ENCODE measurements at places on chromosomes 6 and 20.

- no peak for DNase-seq
Observed at GRCh38 chr6:45436544-45437438, 59.1 kb upstream of the SUPT3H start.

GRCh38 chr6:159118924-159119323 is 50.3 kb upstream of the FNDC1 start:
- no peak for DNase-seq

DNA sequence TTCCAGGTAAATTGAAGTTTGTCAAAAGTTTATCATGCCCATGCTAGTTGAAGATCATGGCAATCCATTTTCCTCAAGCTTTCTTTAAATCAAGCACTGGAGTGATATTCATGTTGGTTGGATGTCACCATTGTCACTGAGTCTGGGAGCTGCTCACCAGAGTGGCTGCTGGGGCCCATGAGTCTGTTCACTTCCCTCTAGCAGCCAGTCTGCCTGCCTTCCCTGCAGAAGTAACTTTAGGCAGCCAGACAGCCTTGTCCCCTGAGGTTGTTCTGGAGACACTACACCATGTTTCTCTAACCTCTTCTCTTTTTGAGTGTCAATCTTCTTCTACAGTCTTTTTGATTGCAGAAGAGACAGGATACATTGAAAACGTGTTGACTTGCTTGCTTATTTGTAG is 5.5 kb downstream of the SIRT5 start:
- no peak for DNase-seq

- no peak for DNase-seq
Observed at GRCh38 chr6:55447891-55448290, 120.6 kb downstream of the GFRAL start.

DNA sequence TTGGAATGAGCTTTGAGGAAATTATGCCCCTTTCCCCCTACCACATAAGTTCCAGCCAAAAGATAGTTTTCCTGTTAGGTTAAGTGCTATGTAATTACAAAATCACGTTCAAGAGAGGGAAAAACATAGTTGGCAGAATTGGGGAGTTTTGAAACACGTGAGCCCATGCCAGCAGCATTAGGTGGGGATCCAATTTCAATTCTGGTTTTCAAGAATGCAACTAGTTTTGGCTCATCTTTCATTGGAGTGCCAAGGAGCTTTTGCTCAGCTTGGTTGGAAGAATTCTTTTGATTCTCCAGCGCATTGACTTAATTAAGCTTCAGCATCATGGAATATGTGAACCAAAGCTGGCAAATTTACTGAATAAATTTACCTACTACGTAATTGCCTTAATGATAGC is 95.9 kb downstream of the SAMD5 start:
- DNase-seq: no peak

DNA sequence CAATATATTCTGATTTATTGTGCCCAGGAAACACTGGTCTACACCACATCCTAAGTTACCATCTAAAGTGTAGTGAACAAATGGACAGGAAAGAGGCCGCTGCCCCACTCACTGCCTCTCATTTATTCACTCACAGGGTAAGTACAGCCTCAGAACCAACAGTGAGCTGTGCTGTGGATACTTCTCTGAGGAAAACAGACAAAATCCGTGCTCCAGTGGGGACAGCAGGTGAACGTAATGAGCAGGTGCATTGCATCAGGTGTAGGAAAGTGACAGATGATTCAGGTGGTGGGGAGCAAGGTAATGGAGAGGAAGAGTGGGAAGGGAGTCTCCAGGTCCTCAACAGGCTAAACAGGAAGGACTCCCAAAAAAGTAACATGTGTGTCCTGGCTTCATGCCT is 8.4 kb upstream of the ULBP2 start:
- DNase-seq: no peak

DNA sequence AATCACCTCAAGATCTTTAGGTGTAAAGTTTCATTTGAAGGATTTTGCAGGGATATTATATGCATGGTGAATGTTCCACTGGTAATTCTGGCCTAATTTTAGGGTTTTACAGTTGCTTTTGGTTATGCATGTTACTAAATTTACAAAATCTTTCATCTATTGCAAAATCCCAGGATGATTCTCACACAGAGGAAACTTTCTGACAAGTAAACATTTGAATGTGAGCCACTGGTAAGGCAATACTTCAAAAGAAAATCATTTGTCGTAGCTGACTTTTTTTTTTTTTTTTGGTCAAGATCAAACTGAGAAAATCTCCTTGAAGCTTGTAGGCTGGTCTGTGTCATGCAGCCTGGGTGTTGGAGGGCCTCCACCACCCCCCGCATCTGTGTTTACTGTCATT is 141.9 kb upstream of the EXOC2 start:
- no peak for DNase-seq

DNA sequence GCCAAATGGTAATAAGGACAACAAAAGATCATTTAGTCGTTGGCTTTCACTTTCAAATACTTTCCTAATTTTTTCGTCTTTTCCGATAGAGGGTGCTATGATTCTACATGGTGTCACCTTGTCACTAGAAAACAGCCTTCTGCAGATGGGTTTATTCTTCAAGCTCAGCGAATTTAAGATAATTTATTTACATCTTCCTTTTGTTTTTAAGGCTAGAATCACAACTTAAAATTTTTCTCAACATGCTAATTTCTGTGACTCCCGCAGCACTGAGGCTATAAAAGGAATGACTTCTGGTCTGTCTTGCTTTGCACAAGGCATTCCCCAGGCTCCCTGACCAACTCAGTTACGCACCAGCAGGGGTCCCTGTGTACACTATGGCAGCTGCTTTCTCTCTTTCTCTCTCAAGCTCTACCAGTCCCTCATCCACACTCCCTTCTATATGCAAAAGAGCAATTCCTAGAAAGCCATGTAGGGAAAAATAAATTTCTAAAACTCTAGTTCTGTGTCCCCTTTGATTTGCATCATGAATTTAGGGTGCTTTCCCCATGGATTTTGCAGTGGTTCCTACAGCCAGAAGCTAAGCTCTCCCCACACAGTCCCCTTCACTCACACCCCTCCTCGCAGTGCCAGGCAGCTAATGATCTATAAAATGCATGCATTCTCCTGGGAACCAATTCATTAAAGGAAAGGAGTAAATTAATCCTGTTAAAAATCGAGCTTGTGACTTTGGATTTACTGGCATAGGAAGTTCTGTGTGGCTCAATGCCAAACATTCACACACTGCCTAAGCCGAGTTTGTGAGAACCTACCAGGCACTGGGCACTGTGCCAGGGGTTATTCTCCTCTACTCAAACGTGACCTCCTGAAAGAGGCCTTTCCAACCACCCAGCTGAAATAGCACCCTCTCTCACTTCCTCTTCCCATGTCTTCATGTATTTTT is 74.5 kb downstream of the DCDC2 start:
- peak; percentile 3 for DNase-seq

DNA sequence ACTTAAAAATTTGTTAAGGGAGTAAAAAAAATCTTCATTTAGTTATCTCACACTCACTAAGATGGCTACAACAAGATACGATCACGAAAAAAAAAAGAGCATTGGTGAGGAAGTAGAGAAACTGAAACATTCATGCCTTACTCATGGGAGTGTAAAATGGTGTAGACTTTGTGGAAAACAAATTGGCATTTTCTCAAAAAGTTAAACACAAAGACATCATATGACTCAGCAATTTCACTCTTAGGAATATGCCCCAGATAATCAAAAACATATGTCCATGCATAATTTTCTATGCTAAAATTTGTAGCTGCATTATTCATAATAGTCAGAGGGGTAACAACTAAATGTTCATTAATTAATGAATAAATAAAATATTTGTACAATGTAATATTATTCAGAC is 120.9 kb upstream of the IRAK1BP1 start:
- DNase-seq: no peak

GRCh38 chr20:50744143-50744792 is 12.9 kb downstream of the PARD6B start:
- no peak for DNase-seq

GRCh38 chr6:109498936-109499335 is 15.9 kb upstream of the ZBTB24 start:
- no peak for DNase-seq

- no peak for DNase-seq
Observed at GRCh38 chr6:137734875-137735182, 132.2 kb upstream of the TNFAIP3 start.

DNA sequence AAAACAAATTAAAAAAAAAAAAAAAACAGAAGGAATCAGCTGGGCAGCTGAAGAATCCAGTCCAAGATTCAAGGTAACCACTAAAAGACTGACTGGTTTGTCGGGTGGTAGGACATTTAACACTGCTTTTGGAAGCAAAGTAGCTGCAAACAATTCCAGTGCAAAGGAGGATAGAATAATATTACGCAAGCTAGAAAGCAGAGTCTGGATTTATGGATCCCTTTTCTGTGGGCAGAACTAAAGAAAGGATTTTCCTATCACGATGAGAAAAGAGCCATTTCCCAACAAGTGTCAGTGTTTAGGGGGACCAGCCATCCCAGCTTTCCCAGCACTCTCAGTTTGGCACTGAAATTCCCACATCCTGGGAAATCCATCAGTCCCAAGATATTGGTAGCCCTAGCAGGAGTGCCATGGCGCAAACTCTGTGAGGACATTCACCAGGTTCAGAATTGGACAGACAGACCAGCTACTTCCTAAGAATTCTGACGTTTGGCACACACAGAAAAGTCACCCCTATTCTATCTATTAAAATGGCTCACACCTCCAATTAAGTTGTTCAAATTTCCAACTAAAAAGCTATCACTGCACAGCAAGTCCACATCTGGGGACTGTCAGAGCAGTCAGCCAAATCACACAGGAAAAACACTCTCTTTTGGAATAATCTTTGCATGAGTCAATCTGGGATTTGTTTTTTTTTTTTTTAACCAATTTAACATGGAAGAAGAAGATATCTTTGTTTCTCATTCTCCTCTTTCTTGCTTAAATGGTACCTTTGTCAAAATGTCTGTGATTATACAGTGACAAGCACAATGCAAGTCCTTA is 356.8 kb upstream of the ARID1B start:
- DNase-seq: no peak

DNA sequence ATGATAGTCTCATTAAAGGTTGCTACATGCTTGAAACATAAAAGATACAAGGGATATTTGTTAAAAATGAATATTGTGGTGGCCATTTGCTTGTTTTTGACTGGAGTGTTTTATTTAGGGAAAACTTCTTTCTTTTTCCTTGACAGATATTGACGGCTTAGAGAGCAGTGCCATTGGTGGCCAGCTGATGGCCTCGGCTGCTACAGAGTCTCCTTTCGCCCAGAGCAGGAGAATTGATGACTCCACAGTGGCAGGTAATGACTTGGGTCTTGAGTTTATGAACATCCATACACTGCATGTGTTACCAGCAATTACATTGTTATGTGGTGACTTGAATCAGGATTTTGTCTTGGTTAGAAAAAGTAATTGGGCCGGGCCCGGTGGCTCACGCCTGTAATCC is 67.5 kb upstream of the PBOV1 start:
- DNase-seq: no peak

DNA sequence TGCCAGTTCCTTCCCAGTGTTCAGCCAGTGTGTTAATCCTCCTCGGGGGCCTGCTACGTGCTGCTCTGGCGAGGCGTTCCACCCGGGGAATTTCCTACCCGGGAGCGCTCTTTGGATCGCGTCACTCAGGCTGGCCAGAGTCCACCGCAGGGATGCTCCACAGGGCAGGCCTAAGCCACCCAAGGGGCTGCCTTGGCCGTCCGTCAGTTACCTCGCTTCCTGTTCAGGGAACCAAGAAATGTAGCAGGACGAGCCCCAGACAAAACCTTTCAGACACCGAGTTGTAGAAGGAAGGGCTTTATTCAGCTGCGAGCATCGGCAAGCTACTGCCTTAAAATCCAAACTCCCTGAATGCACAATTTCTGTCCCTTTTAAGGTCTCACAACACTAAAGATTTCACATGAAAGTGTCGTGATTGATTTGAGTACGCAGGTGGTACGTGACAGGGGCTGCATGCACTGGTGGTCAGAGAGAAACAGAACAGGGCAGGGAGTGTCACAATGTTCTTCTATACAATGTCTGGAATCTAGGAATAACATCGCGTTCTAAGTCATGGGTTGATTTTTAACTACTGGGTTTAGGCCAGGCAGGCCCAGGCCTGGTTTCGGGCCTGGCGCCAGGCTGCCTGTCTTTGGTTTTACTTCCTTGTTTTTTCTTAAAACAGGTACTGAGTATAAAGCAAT is 15.7 kb upstream of the POU5F1 start:
- no peak for DNase-seq

GRCh38 chr20:43789593-43789992 is 62.8 kb upstream of the GTSF1L start:
- no peak for DNase-seq

DNA sequence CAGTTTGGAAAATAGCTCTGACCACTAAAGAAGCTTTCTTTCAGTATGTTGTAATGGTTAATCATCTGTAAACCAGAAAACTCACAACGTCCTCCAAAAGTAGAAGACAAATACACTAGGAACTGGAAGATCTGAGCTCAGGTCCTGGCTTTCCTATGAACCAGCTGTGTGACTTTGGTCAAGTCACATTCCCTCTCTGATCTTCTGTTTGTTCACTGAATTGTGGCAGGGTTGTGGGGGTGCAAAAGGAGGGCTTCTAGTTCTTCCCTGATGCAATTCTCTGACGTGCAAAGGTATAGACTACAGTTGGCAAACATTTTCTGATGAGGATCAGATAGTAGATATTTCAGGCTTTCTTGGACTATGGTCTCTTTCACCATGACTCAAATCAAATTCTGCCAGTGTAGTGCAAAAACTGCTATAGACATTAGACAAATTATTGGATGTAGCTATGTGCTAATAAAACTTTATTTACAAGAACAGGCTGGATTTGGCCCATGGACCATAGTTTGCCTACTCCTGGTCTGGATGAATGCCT is 44.9 kb downstream of the ATXN1 start:
- no peak for DNase-seq

DNA sequence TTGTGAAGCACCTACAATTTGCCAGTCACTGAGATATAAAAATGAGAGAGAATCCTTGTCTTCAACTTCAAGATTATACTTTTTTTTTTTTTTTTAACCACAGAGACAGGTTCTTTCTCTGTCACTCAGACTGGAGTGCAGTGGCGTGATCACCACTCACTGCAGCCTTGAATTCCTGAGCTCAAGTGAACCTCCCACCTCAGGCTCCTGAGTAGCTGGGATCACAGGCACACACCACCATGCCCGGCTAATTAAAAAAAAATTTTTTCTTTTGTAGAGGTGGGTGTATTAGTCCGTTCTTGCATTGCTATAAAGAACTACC is 51.6 kb upstream of the PMEPA1 start:
- DNase-seq: no peak

- no peak for DNase-seq
Observed at GRCh38 chr6:95693108-95693507, 115.8 kb downstream of the MANEA start.

- DNase-seq: no peak
Observed at GRCh38 chr20:44478206-44478605, 2.5 kb downstream of the TTPAL start.

DNA sequence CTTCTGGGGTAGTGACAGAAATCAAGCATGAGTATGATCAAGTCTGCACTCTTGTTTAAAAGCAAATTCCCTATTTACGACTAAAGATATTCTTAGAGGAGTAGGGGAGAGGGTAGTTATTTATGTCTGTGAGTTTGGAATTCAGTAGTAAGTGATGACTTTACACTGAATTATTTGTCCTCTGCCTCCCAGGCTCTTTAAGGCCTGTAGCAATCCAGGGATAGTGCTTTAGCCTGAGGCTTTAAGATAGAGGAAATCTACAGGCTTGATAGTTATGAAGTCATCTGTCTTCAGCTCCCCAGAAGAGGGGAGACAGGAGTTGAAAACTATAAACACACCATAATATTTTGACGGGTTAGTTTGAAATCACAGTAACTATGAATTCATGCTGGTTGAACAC is 664.5 kb downstream of the EPM2A start:
- DNase-seq: no peak

- no peak for DNase-seq
Observed at GRCh38 chr6:75079589-75079988, 126.3 kb downstream of the COL12A1 start.

- no peak for DNase-seq
Observed at GRCh38 chr6:56279331-56280080, 32.1 kb upstream of the COL21A1 start.
